ENCODE measurements at places on chromosomes 3 and 15.
A peak's percentile ranks its signal among the peaks of the same experiment; 100 is the strongest.

- no peak for DNase-seq
These were observed 80.5 kb downstream of the TOP2B start for GRCh38 chr3:25584011-25584789.

GRCh38 chr3:119553823-119554415, 5.5 kb downstream of the CD80 start:
- no peak for DNase-seq

DNA sequence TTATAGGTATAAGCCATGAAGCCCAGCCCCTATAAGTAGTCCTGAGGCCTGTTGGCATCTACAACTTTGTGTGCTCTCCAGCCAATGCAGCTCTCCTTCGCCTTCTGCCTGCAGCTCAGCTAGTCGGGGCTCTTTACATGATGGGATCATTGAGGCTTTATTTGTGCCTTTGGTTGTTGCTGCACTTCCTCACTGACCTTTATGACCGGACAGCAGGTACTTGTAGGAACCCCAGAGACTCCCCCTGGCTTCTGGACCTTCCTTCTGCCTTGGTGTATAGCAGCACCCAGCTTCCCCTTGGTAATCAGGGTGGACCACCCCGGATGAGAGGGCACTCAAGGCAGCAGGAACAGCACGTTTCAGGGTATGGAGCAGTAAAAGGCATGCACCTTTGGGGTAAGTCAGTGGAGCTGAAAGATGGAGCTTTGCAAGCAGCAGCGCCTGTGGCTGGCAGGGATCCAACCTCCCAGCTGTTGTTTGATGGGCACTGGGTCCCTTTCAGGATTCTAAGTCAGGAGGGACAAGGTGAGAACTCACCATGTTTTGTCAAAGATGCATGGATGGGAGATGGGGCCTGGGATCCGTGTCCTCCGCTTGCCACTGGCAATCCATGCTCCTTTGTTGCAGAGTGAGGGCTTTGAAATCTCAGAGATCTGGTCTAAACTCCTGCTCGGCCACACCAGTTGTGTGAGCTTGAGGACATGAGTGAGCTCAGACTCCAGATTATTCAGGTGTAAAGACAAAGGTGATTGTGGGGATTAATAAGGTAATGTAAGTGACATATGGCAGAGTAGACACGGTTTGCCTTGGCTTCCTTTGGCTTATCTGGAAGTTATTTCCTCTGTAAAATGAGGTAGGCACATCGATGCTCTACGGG, 65.1 kb upstream of the KLF13 start:
- DNase-seq: no peak

- no peak for DNase-seq
These were observed 709.4 kb downstream of the SQOR start for GRCh38 chr15:46344115-46344724.

GRCh38 chr15:66560856-66561525, 4.8 kb downstream of the LCTL start:
- no peak for DNase-seq

DNA sequence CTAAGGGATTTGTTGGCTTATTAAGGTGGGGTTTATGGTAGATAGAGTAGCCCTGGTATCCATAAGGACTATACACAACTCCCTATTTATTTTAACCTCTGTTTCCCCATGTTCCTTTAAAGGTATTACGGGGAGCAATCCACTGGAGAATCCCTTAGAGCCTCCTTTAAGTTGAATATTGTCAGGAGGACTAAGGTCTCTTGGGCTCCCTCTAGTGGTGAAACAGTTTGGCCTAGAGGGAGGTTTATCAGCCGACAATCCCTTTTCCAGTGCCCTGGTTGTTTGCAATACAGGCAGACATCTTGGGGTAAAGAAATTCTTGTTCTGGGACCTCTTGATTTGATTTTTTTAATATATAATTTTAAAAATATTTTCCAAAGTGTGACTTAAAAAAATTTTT, 12.9 kb downstream of the OPA1 start:
- DNase-seq: peak; percentile 15

DNA sequence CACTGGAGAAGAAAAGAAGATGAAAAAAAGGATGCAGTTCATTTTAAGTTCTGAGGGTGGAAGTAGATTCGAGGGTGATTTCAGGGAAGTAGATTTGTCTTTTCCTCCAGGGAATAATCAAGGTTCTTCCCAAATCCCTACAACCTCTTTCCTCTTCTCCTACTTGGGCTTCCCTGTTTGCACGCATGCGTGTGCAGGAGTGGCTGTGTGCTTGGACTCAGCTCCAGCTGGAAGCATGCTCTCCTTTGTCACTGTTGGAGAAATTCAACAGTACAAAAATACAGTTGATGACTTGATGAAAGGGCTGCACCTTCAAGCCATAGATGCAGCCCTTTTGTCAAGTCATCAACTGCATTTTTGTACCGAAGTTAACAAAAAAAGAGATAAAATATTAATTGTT, 3.8 kb downstream of the OR5K2 start:
- DNase-seq: no peak

GRCh38 chr15:79463043-79463780, 31.1 kb downstream of the MINAR1 start:
- no peak for DNase-seq

DNA sequence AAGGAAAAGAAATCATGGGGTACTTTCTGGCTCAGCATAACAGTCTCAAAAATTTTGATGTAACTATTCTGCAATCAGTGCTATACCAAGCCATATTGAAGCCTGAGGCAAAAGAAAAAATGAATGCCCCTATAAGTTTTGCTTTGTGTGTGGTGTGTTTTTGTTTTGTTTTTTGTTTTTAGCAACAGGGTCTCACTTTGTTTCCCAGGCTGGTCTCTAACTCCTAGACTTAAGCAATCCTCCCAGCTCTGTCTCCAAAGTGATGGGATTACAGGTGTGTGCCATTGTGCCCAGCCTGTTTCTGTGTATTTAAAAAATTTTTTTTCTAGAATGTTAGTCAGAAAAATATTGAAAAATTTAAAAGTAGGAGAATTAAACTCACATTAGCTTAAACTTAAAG, 93.2 kb downstream of the ZNF280D start:
- DNase-seq: no peak

GRCh38 chr3:109224333-109224732, 87.8 kb downstream of the C3orf85 start:
- DNase-seq: no peak

All from T-helper 2 cell treated with Interferon-gamma antibody and Interleukin-4, amounts not matched to agents 5 μg/mL and 100 μg/mL, for 36 hours (primary cell).